ENCODE measurements at places on chromosomes 1 and 21. TPM values are rescaled to one million over a fixed set of nuclear protein-coding genes. Genes with fewer than 3 reads are reported as not detected.

The DMRTA2 gene
- total RNA-seq, result 0.11 TPM

The PRR9 gene
- 1.2 TPM for total RNA-seq

The ANKRD34A gene
- total RNA-seq, result 0.33 TPM

The PTPN14 gene
- total RNA-seq, result 55.7 TPM

The SPRR2G gene
- not detected for total RNA-seq

The GPR3 gene
- total RNA-seq, result 0.37 TPM

The STUM gene
- total RNA-seq, result not detected

The RGS13 gene
- total RNA-seq, result not detected

The NRDC gene
- total RNA-seq, result 119 TPM

The ZNF124 gene
- total RNA-seq, result 38.5 TPM

The GBP3 gene
- total RNA-seq, result 28.1 TPM

The RNU1-3 gene
- total RNA-seq, result under 0.01 TPM

The TRAF3IP3 gene
- total RNA-seq, result not detected

The C8B gene
- not detected for total RNA-seq

The KCNH1 gene
- 0.22 TPM for total RNA-seq

The CRYAA gene
- total RNA-seq, result not detected

The KRTAP7-1 gene
- not detected for total RNA-seq

The EXO1 gene
- 22.9 TPM for total RNA-seq

The CD5L gene
- not detected for total RNA-seq

The CTSS gene
- total RNA-seq, result 5.2 TPM

The ITLN2 gene
- total RNA-seq, result not detected

The TOMM20 gene
- total RNA-seq, result 102 TPM

The TFF3 gene
- not detected for total RNA-seq

The CYP4Z1 gene
- total RNA-seq, result not detected

The GNG12 gene
- 145 TPM for total RNA-seq

The CHI3L1 gene
- total RNA-seq, result 400 TPM

The AMIGO1 gene
- 2.5 TPM for total RNA-seq

The SYCP1 gene
- not detected for total RNA-seq

The NFASC gene
- 53.6 TPM for total RNA-seq

The CENPF gene
- 48.5 TPM for total RNA-seq

The TRIM67 gene
- total RNA-seq, result not detected

The SERTAD4 gene
- 0.33 TPM for total RNA-seq

The DCST1 gene
- total RNA-seq, result not detected

The ELF3 gene
- total RNA-seq, result under 0.01 TPM

The NHLH1 gene
- not detected for total RNA-seq

The ADORA3 gene
- total RNA-seq, result not detected

The TNFRSF14 gene
- total RNA-seq, result 35.4 TPM

The LCE1C gene
- total RNA-seq, result not detected

The ZCCHC17 gene
- 50.0 TPM for total RNA-seq

The UBL4B gene
- not detected for total RNA-seq

The OR2T11 gene
- not detected for total RNA-seq

The CCDC181 gene
- total RNA-seq, result 2.0 TPM

The CHIT1 gene
- total RNA-seq, result not detected

The CNKSR1 gene
- total RNA-seq, result 0.22 TPM

Data from uterine smooth muscle cell (primary cell).